ENCODE measurements at places on chromosomes 7 and 10.

- no peaks in the 10 kb centered on the region for H3K36me3 ChIP-seq
- H3K4me1 ChIP-seq = peaks cover 20% of the 10 kb centered on the region
- peak overlapping the region; percentile 69 for H3K4me3 ChIP-seq
Measured at GRCh38 chr7:522071-522950, 2.7 kb upstream of the PDGFA start.

DNA sequence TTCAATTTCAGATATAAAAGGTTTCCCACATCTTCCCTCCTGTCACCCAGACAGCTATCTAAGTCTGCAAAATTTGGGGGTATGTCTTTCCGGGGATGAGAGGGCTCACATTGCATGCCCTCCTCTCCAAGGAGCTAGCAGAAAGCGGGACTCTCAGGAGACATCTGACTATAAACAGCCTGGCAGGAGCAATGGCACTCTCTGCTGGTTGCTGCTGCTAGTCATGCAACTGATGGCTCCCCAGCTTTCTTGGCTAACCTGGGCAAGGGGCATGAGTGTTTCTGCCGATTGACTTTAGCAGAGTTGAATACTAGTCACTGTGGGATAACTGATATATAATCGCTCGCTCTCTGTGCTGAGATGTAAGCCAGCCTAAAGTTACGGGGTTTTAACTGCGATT lies 12.0 kb downstream of the TBX20 start:
- H3K36me3 ChIP-seq = no peaks in the 10 kb centered on the region
- no peaks in the 10 kb centered on the region for H3K27me3 ChIP-seq
- H3K4me3 ChIP-seq = no peak overlapping the region
- DNase-seq = peak; percentile 7

DNA sequence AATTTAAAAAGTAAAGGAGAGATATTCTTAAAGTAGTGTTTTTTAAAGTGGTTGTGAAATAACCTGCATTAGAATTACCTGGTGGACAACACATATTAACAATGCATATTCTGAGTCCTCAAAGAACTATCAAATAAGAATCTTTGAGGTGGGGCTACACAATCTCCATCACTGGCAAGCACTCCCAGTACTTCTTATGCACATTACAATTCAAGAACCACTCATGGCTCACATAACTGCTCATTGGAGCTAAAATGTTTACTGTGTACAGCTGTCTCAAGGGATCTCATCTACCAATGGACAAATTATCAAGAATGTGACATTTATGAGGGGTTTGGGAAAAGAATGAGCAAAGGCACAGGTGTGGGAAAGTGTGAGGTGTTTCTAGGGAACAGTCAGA lies 692.0 kb downstream of the PHTF2 start:
- peaks cover 93% of the 10 kb centered on the region for H3K27me3 ChIP-seq
- no peak overlapping the region for H3K4me3 ChIP-seq
- no peak for DNase-seq
- no peak overlapping the region for H3K27ac ChIP-seq
- H3K4me1 ChIP-seq = no peaks in the 10 kb centered on the region

- H3K36me3 ChIP-seq = no peaks in the 10 kb centered on the region
- no peak overlapping the region for H3K4me3 ChIP-seq
- no peaks in the 10 kb centered on the region for H3K4me1 ChIP-seq
- H3K27ac ChIP-seq = no peak overlapping the region
- DNase-seq = no peak
Measured at GRCh38 chr10:71423901-71424300, 27.2 kb downstream of the CDH23 start.

- no peaks in the 10 kb centered on the region for H3K36me3 ChIP-seq
- H3K27ac ChIP-seq = no peak overlapping the region
- no peaks in the 10 kb centered on the region for H3K4me1 ChIP-seq
- H3K4me3 ChIP-seq = no peak overlapping the region
- no peaks in the 10 kb centered on the region for H3K27me3 ChIP-seq
- DNase-seq = no peak
Measured at GRCh38 chr10:130968964-130969363, 342.6 kb downstream of the TCERG1L start.

Data from PC-3 (cell line).